Stimulated activated CD8-positive, alpha-beta memory T cell treated with anti-CD3 and anti-CD28 coated beads, Interleukin-2, amount 100 ng/mL, for 1 hour (primary cell): ENCODE measurements at places on chromosomes 1 and 21.

DNA sequence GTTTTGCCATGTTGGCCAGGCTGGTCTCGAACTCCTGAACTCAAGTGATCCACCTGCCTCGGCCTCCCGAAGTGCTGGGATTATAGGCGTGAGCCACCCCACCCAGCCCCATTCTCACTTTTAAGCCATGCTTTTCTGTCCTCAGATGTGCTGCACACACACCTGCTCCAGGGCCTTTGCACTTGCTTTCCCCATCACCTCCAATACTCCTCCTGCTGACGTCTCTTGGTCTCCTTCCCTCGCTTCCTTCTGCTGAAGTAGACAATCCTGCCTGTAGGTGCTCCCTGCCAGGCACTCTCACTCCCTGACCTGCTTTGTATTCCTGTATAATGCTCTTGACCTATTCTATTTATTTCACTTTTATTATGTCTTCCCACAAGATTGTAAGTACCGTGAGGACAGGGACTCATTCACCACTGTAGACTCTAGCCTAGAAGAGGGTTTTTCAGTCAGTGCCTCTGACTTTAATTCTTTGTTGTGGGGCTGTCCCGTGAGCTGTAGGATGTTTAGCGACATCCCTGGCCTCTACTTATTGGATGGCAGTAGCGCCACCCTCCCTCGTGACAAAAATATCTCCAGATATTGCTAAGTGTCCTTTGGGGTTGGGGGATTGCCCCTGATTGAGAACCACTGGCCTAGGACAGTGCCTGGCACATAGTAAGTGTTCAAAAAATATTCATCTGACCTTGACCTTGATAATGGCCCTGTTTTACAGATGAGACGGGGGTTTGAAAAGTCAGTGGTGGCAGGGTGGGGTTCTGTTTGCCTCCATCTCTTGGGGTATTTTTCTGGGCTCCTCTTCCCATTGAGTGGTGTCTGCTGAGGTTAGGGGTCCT is 4.6 kb downstream of the TNFRSF1B start:
- no peak for DNase-seq

- no peak for DNase-seq
Measured at GRCh38 chr21:16378525-16378924, 648.7 kb downstream of the USP25 start.

DNA sequence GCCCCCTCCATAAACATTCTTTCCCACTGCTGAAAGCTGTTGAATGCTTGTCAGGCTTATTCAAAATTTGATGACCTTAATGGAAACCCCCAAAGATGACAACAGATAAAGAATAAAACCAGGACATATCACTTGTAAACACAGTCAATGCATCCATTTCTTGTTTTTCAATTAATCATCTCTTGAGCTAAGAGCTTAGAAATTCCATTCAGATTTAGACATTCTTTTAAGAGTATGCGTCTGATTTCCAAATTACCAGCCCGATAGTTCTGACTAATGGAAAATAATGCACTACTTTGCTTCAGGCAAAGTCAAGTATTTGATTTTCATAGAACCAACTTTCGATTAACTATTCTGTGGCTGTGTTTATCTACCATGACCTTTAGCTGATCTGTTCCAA is 100.6 kb upstream of the RUNX1 start:
- DNase-seq: no peak

DNA sequence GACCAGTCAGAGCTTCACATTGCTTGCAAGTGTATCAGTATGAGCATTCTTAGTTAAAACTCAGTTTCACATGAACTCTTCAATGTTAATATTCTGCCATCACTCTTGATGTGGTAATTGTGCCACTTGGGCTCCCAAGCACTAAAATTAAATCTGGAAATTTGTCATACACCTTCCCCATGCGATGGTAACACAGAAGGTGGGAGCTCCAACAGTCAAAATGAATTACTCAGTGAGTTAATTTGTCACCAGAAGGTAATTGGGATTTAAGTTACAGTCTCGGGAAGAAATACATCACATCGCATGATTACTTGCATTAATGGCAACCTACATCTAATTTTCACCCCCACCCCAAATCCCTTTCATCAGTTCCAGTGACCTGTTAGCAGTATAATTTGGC is 376.5 kb upstream of the DAB1 start:
- no peak for DNase-seq
